ENCODE measurements at places on chromosomes 1 and 21.

GRCh38 chr1:162292422-162292849, 84.2 kb downstream of the SPATA46 start:
- DNase-seq = no peak

DNA sequence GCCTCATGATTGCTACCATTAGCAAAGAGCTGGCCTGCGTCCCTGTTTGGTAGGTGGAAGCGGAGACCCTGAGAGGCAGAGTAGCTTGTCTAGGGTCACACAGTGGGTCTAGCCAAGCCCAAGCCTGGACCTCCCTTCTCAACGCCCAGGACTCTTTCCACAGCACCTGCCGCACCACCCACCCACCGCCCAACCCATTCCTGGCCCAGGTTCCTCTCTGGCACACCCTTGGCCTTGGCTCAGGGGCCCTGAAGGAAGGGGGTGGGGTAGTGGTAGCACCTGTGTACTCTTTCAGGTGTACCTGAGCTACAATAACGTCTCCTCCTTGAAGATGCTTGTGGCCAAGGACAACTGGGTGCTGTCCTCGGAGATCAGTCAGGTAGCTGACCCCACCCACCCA, 19.3 kb downstream of the FAM151A start:
- no peak for DNase-seq

DNA sequence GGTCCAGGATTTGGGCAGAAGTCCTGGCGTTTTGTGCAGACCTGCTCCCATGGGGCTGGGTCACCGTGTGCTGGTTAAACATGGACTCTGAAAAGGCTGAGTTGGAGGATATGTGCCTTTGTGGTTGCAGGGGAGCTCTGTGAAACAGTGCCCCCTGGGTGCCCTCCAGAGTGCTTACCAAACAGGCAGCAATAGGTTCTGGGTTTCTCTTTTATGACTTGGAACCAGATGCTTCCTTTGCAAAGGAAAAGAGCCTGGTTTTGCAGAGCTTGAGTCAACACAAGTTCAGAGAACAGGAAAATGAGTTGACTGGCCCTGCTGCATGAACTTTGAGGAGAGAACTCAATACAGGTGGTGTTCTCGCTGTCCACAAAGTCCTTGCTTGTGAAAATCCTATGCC, 288.9 kb downstream of the TM2D1 start:
- DNase-seq = no peak

GRCh38 chr1:37782491-37782890, 11.2 kb upstream of the MANEAL start:
- no peak for DNase-seq

GRCh38 chr1:15364740-15365139, 44.9 kb upstream of the EFHD2 start:
- DNase-seq = no peak

GRCh38 chr1:85303440-85304162, 27.2 kb upstream of the BCL10 start:
- no peak for DNase-seq

DNA sequence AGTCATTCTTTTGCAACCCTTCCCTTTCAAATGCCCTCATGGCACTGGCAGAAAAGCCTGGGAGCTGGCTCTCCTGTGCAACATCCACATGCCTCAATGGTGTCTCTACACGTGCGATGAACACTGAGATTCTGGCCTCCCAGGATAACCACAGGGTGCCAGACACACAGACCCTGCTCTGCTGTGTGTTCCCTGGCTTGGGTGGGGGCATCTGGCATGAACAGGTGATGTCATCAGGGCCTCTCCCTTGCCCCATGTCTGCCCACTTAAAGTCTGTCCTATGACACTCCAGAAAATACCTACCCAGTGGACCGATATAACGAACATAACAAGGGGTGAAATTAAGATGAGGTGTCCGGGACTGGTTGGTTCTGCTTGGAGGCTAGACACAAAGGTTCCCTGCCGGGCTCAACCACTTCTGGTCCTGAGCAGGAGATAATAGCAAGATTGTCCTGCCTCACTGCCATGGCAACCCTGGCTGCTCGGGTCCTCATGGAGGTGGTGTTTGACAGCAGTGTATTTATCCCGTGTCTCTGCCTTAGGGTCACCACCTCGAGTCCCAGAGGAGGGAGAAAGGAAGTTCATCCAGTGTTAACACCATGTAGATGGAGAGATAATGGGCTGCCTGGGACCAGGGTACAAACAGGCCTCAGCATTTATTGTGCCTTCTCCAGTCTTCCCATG, 19.3 kb downstream of the INSRR start:
- DNase-seq = no peak

DNA sequence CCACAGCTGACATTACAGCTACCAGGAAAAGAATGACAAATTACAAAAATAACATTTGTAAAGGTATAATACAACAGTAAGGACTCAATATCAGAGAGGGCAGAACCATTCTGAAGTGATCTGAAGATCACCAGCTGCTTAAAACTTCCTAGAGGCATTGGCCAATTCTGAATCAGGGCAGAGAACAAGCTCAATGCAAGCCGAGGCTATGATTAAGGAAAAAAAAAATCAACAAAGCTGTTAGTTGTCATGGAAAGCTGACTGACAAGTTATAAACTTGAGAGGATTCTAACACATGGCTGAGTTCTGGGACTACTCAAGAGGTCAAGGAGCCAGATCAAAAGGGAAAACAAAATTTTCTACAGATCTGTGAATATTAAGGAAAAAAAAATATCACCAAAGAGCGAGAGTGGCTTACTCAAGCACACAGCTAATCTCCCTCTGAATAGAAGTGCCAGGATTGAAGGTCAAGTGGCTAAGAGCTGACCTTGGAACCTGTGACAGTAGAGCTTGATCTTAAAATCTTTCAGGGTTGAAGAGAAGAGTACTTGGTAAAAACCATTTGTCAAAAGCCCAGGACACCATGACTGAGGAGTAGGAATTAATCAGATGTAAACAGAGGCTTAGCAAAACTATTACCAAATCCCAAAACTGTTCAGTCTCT, 383.4 kb downstream of the USP25 start:
- no peak for DNase-seq

- DNase-seq = no peak
Measured at GRCh38 chr1:196611873-196612272, 3.6 kb upstream of the KCNT2 start.

DNA sequence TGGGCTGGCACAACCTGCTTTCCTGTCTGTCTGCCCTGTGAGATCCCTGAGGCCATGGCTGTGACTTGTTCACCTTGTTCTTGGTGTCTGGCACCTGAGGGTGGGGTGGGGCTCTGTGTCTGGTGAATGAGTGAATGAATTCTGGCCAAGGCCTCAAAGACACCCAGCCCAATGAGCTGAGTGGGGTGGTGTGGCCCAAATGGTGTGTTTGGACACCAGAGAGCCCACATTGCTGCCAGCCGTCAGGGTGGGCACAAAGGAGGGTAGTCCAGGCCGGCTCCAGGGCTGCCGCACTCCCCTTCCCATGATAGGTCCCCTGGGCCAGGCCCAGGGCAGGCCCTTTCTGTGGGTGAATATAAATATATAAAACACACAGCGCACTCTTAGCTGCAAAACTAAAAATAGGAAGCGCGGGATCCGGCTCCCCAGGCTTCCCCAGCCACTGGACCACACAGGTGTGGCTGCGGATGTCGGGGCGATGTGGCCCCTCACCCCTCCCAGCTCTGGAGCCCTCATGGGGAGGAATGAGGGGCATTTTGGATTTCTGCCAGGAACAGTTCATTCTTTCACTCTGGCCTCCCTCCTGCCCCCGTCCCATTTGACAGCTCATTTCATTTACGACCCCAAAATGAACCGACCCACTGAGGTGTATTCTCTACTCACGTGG, 33.3 kb downstream of the RUNX3 start:
- DNase-seq = no peak

GRCh38 chr21:15088488-15088887, 23.7 kb upstream of the NRIP1 start:
- no peak for DNase-seq

DNA sequence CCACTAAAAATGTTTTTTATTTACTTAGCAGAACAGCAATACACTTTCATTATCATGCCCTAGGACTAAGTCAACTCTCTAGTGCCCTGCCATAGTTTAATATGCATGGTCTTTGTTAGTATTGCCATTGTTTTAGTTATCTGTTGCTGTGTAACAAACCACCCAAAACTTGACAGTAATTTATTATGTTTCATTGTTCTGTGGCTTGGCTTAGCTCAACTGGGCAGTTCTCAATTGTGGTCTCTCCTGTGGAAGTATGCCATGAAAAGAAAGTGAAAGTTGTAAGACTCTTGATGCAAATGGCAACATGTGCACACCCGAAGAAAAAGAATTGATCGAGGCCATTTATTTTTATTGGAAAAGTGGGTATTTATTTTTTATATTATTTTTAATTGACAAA, 206.3 kb upstream of the KCTD3 start:
- DNase-seq = no peak

DNA sequence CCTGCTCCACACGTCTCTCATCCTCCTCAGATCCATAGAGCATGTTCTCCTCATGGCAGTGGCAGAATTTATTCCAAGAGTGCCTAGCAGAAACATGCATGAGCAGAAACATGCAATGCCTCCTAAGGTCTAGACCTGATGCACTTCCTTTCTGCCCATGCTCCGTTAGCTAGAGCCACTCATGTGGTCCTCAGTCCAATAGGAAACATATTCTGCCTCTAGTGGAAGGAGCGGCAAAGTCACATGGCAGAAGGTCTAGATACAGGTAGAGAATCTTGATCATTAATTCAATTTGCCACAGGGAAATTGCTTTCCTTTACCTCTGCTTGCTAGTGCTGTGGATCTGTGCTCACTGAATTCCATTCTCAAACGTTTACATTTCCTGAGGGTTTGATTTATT, 130.4 kb downstream of the KIF26B start:
- DNase-seq = no peak

DNA sequence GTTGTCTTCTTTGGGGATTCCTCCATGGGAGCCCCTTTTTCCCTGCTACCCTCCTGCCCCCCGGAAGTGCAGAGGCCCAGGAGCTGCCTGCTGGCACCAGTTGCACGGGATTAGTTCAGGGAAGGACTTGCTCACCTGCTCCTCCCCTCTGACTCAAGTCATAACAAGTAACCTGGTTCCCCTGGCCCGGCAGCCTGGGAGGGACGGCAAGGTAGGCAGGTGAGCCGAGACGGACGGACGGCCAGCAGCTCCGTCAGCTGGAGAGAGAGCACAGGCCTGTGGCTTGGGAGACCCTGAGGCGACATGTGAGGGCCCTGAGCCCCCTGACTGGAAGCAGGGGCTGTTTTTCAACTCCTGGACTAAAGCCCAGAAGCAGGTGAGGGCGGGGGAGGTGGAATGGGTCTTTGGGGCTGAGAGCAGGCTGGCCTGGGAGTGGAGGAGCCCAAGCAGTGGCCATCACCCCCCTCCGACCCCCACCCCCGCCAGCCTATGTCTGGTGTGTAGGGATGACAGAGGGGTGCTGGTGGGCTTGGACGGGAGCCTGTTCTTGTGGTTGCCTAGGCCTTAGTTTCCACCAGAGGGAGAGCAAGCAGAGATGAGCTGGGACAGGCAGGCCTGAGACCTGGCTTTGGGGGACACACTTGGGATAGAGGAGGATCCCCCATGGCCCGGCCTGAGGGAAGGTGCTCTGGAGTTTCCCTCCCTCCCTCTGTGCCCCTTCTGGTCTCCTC, at the start of gene INAVA:
INAVA (plus strand) TSS at position 189 of the 731 bp plus-strand sequence. CDS start 3,501 bp downstream, outside the sequence.
- no peak for DNase-seq

GRCh38 chr1:161119092-161119903, 1.4 kb downstream of the NIT1 start:
- DNase-seq = no peak

GRCh38 chr1:229434641-229435051, 752 bp upstream of the ACTA1 start:
- no peak for DNase-seq

DNA sequence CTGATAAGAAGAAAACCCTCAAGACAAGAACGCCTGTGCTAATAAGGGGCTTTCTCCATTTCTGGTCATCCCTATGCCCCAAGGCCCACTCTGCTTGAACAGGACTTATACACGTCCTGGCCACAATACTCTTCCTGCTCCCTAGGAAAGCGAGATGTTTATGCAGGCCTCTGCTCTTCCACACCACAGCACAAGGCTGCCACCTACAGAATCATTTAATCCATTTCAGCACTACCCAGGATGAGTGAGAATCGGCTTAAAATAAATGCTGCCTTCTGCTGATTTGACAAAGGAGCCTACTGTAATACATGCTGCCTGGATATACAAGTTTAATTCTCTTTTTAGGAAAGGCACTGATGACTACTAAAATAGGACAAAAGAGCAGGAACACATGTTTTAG, 29.4 kb downstream of the FRRS1 start:
- DNase-seq = no peak

GRCh38 chr1:5254131-5254725, 599.8 kb downstream of the AJAP1 start:
- no peak for DNase-seq

DNA sequence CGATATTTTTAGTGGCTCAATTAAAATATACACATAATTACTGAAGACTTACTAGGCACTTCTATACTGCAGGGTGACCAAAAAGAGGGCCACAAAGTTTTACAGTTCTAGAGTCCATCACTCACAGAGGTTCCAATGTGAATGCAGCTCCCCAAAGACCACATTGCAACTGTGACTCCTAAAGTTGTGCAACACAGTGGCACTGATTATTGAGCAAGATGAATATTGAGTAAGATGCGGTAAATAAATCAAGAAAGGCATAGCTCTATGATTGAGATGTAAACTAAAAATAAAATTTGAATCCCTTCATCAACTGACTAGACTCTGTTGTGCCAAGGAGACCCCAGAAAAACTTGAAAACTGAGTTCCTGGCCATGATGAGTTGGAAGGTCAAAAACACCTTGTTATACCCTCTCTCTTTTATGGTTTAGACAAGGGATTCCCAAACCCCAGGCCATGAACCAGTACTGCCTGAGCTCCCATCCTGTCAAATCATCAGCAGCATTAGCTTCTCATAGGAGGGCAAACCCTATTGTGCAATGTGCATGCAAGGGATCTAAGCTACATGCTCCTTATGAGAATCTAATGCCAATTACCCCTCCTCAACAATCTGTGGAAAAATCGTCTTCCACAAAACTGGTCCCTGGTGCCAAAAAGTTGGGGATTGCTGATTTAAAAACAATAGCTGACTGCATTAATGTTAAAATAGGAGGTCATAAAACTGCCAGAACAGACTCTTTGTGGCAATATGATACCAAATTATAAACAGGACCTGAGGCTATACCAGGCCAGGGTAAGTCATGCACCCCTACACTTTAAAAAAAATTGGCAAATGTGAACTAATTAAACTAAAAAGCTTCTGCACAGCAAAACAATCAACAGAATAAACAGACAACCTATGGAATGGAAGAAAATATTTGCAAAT, 94.3 kb downstream of the ADGRL4 start:
- no peak for DNase-seq

DNA sequence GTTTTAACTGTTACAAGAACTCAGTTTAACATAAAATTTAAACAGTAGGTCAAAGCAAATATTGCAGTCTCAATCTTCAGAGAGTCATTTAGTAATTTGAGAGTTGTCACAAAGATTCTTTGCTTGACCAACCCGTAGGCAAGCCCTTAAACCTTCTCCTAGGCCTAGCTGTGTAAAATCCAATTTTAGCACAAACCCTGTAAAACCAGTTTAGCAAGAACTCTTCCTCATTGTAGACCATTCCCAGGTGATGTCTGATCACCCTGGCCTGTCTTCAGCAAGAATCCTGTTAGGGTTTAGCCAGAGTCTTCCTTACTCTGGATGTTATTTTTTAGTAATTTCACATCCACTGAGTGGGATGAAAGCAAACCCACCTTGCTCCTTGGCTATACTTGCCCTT, 30.1 kb downstream of the LRIG2 start:
- no peak for DNase-seq

GRCh38 chr1:61255358-61255703, 173.0 kb downstream of the NFIA start:
- no peak for DNase-seq

- no peak for DNase-seq
Measured at GRCh38 chr1:208187499-208188041, 56.6 kb downstream of the PLXNA2 start.
